Stimulated activated CD4-positive, alpha-beta T cell treated with anti-CD3 and anti-CD28 coated beads, Interleukin-15, amount 100 ng/mL, for 1 hour (primary cell): ENCODE measurements at places on chromosomes 3 and 15.
A peak's percentile ranks its signal among the peaks of the same experiment; 100 is the strongest.

GRCh38 chr3:151327571-151328198 is 1.7 kb downstream of the P2RY13 start:
- no peak for DNase-seq

- no peak for DNase-seq
These were observed 11.8 kb downstream of the MRAS start for GRCh38 chr3:138359919-138360868.

DNA sequence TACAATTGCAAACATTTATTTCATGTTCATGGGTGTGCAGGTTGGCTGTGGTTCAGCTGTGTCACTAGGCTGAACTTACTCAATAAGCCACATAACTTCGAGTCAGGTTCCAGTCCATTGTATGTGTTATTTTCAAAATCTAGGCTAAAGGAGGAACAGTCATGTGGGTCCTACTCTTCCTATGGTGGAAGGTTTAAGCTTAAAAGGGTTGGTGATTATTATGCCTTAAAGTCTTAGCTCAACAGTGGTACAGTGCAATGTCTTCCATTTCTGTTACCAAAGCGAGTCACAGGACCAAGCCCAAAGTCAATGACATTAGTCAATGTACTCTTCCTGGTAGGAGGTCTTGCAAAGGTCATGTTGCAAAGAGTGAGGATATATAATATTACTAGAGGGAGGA is 78.2 kb downstream of the ATG7 start:
- DNase-seq, result no peak

DNA sequence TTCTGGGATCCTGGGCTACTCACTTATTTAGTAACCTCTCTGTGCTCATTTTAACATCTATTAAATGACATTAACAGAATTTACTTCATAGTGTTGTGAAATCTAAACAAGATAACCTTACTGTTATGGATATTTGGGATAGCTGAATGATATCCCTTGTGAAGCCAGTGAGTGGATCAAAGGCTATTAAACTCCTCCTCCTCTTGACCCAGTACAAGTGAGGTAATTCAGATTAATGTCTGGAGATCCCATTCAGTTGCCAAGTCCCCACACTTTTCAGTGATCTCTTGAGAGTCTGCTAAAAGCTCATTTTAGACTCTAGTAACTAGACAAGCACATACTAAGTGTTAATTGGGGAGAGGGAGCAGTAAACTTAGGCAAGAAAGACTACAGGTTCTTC is 2.5 kb upstream of the ANKRD28 start:
- no peak for DNase-seq

- DNase-seq, result no peak
These were observed 140.4 kb downstream of the SRGAP3 start for GRCh38 chr3:9108876-9109567.

DNA sequence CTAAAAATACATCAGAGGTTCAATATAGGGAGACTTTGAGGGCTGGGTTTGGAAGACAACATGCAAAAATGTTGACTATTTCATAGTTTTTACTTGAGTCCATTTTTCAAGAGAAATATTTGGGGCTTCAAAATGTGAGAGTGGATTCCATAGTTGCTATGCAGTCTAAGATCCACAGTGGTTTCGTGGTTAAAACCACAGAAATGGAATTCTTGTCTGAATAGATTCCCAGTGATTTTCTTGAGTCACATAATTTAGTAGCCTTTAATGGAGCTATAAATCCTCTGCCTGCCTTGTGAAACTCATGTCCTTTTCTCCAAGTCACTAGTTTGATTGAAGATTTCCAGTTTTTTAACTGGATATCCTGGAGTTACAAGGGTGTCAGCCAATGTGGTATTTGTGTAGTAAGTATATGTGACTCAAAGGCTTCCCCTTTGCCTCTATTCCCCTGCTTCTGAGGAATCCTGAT is 94.7 kb upstream of the RBMS3 start:
- no peak for DNase-seq

DNA sequence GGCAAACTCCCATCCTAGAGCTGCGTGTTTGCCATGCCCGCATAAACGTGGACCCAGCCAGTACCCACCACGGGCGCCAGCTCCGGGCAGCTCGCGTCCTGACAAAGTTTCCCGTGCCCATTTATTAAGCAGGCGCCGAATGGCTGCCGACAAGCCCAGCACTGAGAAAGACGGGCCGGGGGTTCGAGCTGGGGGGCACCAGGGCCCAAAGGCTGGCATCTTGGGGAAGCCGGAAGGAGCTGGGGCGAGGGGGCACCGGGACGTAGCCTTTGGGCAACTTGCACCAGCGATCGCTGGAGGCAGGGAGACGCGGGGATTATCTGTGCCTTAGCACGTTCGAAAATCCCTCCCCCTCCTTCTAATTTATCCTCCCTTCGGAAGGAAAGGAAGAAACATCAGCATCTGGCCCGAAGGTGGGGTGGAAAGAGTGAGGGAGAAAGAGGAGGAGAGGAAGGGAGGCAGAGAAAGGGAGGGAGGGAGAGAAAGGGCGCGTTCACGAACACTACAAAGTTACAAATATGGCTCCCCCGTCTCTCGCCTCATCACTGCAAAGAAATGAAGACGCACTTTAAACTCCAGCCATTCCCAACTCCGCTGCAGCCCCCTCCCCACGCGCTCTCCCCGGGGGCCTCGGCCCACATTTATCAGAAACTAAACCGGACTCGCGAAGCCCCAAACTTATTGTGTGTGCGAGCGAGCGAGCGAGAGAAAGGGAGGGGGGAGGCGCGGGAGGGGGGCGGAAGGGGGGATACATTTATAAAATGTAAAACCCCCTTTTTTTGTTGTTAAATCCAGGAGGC is 1.0 kb downstream of the ANP32A start:
- DNase-seq, result peak; percentile 25

- no peak for DNase-seq
These were observed 91.0 kb downstream of the EPHB1 start for GRCh38 chr3:134885877-134886621.
